ENCODE measurements at places on chromosomes 5 and 9.

GRCh38 chr9:88511906-88512305 is 23.1 kb upstream of the NXNL2 start:
- DNase-seq, result no peak

- no peak for DNase-seq
Observed at GRCh38 chr9:119418721-119419120, 49.5 kb upstream of the BRINP1 start.

GRCh38 chr5:42074353-42074752 is 149.3 kb downstream of the FBXO4 start:
- no peak for DNase-seq

GRCh38 chr5:154899151-154899816 is 38.7 kb downstream of the GEMIN5 start:
- DNase-seq, result no peak

DNA sequence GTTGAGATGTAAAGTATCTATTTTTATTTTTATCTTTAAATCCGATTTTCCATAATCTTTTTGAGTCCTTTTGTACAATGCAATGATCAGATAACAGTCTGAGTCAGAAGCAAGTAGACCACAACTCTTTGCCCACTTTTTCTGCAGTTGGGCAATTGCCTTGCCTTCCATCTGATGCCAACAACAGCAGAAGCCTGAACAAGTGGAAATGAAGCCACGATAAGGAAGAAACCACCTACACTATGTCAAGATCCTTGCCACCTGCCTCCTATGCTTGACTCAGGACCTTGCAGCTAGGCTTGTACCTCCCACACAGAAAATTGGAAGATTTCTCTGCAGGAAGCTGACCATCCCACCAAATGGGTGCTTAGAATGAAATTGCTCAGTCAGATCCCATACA is 78.6 kb downstream of the ANXA1 start:
- no peak for DNase-seq

Measured in hematopoietic multipotent progenitor cell (in vitro differentiated cells).